ENCODE measurements at places on chromosomes 2 and 18. TPM values are rescaled to one million over a fixed set of nuclear protein-coding genes. Genes with fewer than 3 reads are reported as not detected.

RAB27B gene
- total RNA-seq = 0.31 TPM

PECR gene
- total RNA-seq = 15.3 TPM

CD302 gene
- 19.0 TPM for total RNA-seq

DNA sequence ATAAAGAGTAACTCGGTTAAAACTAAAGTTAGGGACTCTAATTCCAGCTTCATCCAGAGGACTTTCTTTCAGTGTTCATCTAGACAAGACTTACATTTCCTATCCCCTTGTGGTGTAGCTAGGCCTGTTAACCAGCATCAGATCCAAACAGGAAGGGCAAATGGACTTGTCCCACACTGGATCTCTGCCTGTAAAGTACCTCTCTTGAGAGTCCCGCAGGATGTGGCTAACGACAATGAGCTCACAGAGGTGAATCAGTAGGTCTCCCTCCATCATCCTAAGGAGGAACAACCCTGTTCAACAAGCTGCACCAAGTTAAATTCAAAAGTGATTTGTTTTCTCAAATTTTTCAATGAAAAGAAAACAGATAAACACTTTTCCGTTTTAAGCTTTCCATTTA, 412.3 kb upstream of the RGPD4 start:
- ATAC-seq = no peak

All from gastroesophageal sphincter (tissue), 4 donors.